ENCODE measurements at places on chromosomes 13 and 19.

DNA sequence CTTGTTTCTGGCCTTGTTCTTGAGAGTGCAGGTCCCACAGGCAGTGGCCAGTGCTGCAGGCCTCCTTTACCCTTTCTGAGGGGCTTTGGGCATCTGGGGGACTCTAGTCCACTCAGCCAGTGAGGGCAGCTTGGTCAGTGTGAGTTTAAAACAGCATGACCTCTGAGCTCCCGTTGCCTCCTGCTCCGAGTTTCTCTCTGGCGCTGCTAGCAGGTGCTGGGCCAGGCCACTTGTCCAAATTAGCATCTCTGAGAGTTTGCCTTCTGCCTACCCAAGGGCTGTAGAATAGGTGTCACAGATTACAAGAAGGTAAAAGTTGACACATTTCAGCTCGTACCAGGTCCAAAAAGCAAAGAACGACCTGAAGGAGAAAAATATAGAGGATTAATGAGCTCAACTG, 105.9 kb downstream of the SIPA1L3 start:
- no peak for DNase-seq

- no peak for DNase-seq
Observed at GRCh38 chr13:106132216-106132615, 403.2 kb downstream of the EFNB2 start.

GRCh38 chr19:29685326-29685725, 20.1 kb downstream of the PLEKHF1 start:
- no peak for DNase-seq

DNA sequence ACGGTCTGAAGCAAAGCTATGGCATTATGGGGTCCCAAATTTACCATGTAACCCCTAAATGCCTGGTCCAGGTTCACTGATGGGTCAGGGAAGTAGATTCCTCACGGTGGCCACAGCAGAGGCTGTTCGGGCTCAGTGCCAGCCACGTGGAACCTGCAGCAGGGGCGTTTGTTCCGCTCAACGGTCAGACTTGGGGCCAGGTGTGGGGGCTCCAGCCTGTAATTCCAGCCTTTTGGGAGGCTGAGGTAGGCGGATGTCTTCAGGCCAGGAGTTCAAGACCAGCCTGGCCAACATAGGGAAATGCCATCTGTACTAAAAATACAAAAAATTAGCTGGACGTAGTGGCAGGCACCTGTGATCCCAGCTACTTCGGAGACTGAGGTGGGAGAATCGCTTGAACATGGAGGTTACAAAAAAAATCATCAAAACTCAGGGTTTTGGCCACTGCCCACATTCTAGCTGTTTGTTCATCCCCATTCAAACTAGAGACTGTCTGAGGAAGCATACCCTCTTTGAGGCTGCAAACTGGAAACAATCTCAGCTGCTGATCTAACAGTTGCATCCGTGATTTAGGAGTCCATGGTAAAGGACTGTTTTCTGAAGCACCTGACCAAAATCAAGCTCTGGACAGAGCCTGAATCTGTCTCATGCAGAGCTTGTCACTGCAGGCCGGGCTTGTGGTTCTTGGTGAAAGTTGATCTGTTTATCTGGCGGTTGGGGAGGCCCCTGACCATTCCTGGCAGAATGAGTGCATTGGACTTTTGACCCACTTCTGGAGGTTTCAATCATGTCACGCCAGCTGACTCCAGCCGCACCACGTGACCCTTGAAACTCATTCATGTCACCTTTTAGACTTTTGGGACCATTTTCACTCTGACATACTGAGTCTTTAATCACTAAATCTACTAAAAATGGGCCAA, 30.2 kb upstream of the ZNF331 start:
- DNase-seq = no peak

DNA sequence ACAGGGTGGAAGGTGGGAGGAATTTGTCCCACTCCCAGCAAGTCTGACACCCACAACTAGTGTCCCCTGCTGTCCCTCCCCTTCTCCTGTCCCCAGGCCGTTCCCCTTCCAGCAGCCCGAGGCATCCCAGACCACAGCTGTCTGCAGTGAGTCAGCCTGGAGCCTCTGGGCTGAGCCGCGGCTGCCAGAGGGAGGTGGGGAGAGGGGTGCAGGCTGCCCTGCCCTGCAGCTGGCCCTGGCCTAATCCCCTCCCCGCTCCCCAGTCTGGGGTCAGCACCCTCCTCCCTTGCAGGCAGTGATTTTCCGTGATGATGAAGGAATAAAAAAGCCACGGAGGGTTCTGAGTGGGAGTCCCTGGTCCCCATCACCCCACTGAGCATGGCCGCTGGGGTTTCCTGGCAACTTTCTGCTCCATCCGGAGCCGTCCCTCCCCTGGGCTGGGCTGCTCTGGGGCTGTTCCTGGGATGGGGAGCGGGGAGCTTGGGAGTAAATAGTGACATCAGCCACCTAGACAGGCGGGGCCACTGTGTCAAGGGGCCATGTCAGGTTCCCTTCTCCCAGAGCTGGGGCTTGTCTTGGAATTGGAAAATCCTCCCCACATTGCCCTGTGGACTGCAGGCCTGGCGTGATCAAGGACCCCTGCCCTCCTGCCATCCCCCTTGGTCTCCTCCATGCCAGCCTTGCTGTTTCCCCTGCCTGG, 16.8 kb downstream of the SPC24 start:
- DNase-seq = no peak

- no peak for DNase-seq
Observed at GRCh38 chr13:21071924-21072323, 10.5 kb upstream of the LATS2 start.

GRCh38 chr19:21466627-21467026, 38.8 kb upstream of the ZNF429 start:
- DNase-seq = no peak

DNA sequence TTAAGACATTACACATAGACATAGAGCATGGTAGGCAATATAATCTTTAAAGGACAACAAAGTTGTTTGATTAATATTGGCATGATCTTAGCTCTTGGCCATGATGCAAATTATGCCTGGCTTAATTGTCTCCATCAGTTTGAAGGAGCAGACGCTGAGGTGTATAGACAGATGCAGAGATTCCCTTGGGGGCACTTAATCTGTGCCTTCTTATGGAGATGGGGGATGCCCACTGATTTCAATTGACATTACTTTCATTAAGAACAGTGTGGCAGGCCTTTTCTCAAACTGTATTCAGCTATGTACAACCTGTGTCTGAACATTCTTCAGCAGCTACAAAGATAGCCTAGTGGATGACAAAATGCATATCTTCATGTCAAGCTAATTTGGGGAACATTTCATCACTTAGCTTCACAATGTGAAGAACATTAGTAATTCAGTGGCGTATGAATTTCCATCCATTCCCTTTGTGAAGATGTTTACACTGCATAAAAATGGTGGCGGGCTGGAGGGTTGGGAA, 85.3 kb upstream of the MYCBP2 start:
- DNase-seq = no peak

DNA sequence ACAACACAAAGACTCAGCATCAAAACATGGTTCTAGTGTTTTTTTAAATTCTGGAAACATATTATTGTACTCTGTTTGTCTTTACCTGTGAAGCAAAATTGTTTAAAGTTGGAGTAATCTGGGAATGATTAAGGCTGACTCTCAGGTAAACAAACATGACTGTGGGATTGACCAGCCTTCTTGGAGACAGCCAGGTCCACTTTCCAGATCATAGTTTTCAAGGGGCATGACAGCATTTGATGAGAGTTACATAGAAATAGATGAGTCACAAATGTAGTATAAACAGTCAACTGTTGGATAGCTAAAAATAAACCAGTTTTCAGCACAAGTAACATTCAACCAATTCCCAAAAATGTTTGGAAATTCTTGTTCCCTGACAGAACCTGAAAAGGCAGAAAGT, 1680.9 kb downstream of the OLFM4 start:
- no peak for DNase-seq

- no peak for DNase-seq
Observed at GRCh38 chr19:19650331-19650730, 6.9 kb upstream of the GMIP start.

GRCh38 chr19:17352608-17353280, 15.4 kb downstream of the GTPBP3 start:
- no peak for DNase-seq

GRCh38 chr19:16039545-16039944, 36.8 kb upstream of the TPM4 start:
- DNase-seq = no peak

GRCh38 chr19:4548238-4548584, 8.4 kb upstream of the LRG1 start:
- no peak for DNase-seq

DNA sequence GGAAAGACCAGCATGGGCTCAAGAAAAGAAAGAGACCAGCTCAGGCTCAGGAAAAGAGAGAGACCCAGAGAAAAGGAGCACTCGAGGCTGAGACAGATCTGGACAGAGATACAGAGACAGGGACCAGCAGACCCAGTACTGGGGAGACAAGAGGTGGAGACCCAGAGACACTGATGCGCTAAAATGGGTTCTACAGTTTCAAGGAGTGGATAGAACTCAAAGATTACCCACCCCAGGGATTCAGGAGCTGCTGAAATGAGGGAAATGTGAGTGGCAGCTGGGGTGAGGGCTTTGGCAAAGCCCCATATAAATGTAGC, 609 bp upstream of the ZSCAN18 start:
- no peak for DNase-seq

DNA sequence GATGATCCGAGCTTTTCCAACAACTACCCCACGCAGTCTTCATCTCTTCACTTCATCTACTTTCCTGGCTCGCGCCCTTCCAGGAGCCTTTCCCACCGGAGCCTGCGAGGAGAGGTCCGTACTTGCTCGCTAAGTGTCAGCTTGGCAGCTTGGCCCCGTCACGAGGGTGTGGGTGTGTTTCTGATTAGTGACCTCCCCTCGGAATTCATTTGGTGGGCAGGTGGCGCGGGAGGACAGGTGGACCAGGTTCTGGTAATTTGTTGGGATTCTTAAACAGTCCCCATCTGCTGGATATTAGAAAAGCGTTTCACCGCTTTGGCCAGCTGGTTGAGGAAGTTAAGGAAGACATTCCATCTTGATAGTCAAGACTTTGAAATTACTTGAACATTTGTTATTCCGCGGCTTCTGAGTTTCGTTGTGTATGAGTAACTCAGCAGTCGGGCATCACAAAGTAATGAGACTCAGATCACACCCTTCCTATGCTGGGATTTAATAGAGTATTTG, 515 bp downstream of the UFM1 start:
- DNase-seq = no peak

DNA sequence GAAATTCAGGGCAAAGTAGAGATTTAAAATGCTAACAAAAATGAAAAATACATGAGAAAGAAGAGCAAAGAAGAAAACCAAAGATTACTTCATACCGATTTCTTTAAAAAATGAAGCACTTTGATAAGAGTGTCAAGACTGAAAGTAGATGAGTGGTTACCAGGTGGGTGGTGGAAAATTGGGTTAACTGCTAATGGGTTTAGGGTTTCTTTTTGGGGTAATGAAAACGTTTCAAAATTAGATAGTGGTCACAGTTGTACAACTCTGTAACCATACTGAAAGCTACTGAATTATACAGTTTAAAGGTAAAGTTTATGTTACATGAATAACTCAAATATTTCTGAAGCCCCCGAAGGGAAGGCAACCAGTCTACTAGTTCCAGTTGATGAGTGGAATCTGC, 179.4 kb downstream of the NDFIP2 start:
- DNase-seq = no peak

DNA sequence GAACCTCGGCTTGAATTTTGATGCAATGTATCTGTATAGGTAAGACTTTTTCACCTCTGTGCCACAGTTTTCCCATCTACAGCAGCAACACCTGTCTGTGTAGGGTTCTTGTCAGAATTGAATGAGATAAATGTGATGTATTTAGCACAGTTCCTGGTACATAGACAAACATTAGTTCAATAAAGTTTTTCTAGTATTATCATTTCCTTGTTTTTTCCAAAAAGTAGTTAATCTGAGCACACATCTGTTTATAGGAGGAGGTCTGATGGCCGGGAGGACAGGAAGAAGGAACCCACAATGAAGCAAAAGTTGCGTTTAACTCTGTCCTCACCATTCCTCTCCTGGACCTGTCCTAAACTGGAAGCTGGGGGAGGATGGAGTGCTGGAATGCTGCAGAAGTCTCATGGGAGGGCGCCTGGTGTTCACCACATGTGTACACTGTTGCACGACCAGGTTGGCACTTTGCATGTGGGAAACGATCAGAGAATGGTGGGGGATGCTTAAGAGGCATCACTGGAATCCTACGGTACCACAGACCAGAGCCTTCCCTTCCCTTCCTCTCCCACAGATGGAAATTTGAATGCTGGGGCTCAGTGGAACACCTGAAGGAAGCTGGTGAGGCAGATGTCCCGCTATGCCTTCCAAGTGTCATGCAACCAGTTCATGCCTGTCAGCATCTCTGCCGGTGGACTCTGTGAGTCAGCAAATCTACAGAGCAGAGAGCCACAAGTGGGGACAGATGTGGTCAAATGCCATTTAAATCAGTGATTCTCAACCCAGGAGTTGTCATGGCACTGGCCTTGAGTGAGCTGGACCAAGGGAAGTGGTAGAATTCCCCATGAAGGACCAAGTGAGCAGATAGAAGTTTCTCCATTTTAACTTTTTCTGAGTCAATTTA, 315.6 kb downstream of the DLEU7 start:
- no peak for DNase-seq

DNA sequence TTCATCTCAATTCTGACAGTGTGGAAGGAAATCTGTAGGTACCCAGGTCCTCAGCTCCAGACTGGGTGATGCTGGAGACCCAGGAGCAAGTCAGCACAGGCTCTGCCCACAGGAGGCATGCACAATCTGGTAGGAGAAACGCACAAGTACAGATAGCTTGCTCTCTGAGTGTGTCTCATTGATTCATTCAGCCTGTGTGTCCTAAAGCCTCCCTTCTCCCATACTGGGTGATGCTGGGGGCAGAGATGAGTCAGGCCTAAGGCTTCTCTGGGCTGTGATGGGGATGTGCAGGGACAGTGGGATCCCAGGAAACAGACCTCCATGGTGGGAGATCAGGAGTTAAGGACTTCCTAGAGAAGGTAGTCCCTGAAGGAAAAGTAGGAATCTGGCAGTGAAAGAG, 6.8 kb downstream of the ZNF526 start:
- DNase-seq = no peak

- DNase-seq = no peak
Observed at GRCh38 chr19:11279505-11280236, 16.3 kb upstream of the TSPAN16 start.

DNA sequence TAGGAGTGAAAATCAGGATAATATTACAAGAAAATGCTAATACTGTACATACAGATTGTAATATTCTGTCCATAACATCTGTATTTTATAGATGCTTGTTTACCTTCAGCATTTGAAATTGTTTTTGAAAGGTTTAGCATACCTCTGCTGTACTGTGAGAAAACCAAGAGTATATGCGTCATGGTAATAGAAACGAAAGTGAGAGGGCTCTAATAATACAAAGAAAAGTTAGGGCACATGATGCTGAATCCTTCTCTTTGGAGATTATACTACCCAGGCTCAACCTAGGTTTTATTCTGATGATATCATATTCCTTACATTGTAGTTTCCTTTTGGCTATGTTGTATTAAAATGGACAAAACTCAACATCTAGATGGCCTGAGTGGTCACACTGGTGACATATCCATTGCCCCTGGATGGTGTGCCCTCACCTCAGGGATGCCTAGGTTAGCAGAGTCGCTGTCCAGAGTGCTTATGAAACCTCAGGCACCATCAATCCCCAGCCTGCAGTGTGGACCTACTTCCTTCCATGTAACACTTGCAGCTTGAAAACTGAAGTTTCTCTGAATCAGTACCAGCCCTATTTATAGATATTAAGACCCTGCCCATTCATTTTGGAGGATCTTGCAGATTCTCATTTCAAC, 253.7 kb downstream of the KCTD12 start:
- no peak for DNase-seq
